ENCODE measurements at places on chromosomes 11 and 22.

- no peak for DNase-seq
Observed at GRCh38 chr11:101278286-101278685, 148.7 kb upstream of the PGR start.

DNA sequence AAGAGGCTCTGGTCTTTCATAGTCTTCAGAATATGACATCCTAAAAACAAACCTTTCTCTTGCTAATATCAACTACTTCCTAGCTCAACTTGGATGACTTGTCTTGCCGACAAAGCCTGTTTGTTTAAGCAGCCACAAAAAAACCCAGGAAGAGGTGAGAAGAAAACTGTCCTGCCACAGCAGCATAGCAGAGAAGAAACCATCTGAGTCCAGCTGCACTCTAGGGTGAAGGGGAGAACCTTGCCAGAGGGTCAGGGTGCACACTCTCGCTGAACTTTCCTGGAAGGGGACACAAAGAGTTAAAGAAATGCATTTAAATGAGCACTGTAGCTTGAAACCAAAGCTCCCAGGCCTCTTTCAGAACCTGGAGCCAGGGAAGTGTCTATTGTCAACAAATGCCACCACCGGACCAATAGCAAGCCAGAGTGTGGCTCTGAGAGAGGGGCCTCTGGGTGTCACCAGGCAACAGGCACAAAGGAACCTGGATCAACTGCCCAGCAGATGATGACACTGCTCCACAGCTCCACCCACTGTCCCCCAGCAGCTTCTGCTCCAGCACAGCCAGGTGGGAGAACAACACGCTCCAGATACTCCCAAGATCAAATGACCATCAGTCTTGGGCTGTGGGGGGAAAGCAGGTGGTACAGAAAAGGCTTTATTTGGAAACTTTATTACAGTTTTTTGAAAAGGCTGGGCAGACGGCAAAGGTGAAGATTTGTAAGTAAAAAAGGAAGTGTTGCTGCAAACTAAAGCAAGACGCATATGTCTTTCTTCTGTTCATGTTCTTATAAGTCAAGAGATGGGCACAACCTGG lies 105.7 kb downstream of the RASSF10 start:
- no peak for DNase-seq

GRCh38 chr11:21492931-21493330 lies 700.0 kb upstream of the ANO5 start:
- DNase-seq: no peak

DNA sequence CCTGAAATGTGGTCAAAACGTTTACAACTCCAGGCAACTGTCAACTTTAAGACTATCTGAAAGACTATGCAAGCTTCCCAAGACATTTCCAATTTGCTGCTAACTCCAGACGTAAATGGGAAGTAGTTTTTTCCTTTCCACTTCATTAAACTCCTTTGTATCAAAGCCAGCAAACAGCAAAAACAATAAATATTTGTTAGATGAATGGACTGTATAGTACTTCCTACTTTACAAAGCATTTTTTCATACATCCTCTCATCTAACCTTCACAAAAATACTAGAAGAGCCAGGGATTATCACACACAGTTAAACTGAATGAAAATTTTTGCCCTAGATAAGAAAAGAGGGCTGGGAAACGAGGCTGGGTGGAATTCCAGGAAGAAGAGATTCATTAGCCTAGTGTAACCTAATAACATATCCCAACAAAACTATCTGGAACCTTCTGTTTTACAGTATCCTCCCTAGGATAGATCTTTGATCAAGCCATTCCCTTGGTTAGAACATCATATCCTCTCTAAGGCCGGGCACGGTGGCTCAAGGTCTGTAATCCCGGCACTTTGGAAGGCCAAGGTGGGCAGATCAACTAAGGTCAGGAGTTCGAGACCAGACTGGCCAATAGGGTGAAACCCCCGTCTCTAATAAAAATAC lies 10.4 kb downstream of the NUP98 start:
- no peak for DNase-seq

- DNase-seq: no peak
Observed at GRCh38 chr11:65156256-65156655, 13.8 kb upstream of the SPDYC start.

DNA sequence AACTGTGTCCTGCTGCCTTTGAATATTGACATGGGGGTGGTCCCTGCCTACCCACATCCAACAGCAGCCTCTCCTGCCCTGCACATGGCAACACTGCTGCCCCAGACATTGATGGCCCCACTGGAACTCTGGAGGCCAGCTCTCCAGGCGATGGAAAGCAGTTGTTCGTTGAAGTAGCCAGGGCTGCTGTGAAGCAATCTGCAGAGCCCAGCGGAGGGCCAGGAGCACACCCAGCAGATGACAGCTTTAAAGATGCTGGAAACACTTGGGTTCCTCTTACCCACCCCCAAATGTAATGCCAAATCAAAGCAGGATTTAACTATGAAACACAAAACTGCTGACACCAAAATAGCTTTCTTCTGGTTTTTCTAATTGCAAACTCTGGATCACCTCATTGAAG lies 165.6 kb upstream of the NAV2 start:
- no peak for DNase-seq

DNA sequence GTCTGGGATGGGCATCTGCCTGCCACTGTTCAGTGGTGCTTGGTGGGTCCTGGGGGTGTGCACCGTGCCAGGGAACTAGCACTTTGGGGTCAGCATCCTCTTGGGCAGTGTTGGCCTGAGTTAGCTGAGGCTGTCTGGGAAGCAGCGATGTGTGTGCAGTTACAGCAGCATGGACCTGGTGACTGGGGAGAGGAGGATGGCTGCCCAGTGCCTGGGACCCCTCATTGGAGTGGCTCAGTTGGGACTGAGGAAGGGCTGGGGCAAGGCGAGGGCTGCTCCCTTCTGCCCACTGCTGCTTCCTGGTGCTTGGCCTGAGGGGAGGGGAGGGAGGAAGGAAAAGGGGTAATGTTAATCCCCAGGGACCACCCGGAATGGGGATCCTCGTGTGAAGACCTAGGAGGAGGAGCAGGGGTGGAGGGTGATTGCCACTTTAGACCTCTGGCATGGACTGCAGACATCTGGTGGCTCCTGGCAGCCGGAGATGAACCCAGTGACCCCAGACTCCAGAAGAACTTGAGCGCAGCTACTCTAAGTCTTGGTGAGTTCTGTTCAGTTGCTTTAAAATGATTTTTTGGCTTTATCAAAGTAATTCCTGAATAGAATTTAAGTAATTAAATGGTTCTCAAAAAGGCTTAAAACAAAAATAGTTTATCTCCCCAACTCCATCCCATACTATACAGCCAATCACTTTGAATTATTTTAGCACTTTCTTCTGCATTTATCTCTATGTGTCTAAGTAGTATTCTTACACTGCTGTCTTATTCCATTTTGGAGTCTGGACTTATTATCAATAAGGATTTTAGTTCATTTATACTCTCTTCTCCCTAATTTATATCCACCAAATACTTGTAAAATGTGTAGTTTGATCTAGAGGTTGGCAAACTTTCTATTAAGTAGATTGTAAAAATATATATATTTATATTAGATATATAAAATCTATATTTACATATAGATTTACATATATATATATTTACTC lies 15.4 kb upstream of the TMEM191C start:
- DNase-seq: no peak

GRCh38 chr11:2998073-2998850 lies 6.1 kb upstream of the NAP1L4 start:
- no peak for DNase-seq

DNA sequence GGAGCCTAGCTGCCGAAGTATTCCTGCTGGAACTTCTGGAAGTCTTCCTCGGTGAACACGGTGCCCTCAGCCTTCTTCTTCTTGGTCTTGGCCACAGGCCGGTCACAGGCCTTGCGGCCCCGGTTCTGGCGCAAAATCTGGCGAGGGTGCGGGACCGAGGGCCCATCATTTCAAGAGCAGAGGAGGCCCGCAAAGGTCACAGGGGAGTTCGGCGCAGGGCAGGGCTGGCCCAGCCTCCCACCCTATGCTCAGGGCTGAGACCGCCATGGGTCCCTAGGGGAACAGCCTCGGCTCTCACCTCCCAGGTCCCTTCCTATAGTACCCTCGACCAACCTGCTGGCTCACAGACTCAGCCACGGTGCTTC lies 3.1 kb downstream of the RPS19BP1 start:
- no peak for DNase-seq

- no peak for DNase-seq
Observed at GRCh38 chr22:18071968-18072310, 5.9 kb upstream of the PEX26 start.
